ENCODE measurements at places on chromosomes 11 and 22.

DNA sequence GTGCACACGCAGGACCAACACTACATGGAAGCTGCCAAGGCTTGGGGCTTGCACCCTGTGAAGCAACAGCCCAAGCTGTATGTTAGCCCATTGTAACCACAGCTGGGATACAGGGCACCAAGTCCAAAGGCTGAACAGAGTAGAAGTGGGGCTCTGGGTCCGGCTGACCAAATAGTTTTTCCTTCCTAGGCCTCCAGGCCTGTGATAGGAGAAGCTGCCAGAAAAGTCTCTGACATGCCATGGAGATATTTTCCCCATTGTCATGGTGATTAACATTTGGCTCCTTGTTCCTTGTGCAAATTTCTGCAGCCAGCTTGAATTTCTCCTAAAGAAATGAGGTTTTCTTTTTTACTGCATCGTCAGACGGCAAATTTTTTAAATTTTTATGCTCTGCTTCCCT lies 941.2 kb downstream of the FAM181B start:
- DNase-seq = no peak

DNA sequence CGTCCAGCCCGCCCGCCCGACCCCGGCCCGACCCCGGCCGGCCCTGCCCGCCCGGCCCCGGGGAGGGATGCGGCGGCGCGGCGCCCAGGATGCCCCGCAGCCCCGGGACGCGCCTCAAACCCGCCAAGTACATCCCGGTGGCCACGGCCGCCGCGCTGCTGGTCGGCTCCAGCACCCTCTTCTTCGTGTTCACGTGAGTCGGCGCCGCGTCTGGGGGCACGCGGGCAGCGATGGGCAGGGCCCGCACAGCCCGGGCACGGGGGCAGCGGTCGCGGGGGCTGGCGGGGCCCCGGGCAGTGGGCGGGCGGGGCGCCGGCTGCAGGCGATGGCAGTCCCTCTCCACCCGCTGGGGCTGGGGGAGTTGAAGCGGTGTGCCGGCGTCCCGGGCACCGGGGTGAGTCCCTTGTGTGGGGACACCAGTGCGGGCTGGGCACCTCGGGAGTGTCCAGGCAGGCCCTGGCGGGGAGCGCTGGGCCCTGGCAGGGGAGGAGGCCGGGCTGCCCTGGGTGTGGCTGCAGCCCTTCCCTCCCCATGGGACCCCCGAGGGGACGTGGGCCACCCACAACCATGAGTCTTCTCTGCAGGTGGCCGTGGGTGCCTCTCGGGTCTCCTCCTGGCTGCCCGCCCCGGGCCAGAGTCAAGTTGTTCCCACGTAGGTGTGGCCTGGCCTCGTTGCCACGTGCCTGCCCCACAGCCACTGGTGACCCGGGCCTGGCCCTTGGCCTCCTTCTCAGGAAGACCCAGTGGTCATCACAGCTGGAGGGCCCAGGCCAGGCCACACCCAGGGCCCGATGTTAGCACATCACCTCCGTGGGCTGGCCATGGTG lies 468 bp downstream of the ZDHHC8 start:
- DNase-seq = peak; percentile 52

DNA sequence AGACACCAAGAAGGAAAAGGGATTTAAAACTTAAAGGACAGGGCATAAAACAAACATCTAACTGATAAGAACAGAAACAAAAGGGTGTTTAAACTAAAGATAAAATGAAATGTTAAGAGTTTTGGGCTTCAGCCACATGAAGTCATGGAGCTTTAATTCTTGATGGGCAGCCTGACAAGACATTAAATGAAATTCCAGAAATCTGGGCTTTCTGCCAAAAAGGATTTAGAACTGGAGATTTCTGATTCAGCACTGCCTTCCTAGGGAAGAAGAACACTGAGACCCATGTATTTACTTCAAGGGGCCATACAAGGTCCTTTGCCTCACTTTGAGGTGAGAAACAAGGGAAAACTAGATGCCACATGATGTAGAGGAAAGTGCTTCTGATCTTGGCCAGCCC lies 355.9 kb upstream of the RAG2 start:
- no peak for DNase-seq

- DNase-seq = no peak
Measured at GRCh38 chr22:42174062-42174461, 43.5 kb upstream of the CYP2D6 start.

GRCh38 chr22:49352361-49353169 lies 475.1 kb downstream of the BRD1 start:
- DNase-seq = no peak

DNA sequence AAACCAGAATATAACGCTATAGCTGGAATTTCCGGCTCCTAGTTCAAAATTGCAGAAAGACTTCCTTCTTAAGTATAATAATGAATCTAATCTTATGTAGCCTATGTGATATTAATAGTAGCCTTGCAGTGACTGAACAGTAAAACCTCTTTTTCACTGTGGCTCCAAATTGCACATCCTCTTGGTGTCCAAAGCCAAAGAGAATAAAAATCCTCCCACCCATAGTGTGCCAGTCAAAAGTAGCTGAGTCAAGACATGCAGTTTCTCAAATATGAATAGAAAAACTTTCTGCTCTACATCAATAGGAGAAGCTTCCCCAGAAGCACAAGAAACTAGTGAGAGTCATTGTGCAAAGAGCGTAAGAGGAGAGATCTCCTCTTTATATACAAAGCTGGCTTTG lies 76.0 kb upstream of the PICALM start:
- no peak for DNase-seq

- DNase-seq = no peak
Measured at GRCh38 chr11:68581439-68581838, 102.9 kb upstream of the GAL start.

DNA sequence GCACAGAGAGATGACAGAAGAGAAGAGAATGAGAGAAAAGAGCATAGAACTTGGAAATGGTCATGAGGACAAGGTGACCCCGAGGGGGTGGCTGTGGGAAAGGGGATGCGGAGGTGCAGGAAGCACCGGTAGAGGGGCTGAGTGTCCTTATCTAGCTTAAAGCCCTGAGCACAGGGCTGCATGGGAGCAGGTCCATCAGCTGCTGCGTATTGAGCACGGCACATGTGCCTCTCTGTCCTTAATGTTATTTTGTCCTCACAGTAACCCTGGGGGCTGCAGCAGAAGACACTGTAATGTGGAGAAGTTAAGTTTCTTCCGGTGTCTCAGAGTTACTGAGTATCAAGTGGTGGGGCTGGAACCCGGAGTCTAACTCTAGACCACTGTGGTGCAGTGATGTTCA lies 94.4 kb upstream of the OR4B1 start:
- no peak for DNase-seq

DNA sequence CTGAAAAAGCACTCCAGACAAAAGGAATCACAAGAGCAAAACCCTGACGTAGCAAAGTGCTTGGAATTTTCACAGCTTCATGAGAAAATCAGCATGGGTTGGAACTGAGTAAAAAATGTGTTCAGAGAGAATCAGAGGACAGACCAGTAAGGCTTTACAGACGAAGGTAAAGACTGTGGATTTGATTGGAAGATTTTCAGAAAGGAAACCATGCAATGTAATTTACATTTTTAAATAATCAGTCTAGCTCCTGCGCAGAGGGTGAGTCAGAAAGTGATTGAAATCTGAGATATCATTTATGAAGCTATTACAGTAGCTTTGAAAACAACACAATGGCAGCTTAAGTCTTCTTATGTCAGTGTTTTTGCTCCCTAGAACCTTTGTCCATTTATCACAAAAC lies 1122.3 kb downstream of the LRRC4C start:
- DNase-seq = no peak

DNA sequence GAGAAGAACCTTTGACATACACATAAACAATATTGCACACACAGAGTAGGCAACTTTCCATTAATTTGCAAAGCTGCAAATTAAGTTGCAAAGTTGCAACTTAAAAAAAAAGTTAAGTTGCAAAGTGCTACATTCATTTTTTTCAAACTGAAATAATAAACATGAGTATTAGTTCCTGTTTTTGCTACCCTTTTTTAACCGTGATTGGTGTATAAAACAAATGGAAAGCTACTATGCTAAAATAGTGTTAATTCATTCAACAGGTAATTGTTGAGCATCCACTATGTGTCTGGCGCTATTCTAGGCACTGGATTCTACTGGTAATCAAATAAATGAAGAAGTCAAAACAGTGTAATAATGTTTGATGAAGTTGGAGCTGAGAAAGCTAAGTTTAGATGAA lies 8.1 kb downstream of the ZFP91 start:
- no peak for DNase-seq

- DNase-seq = no peak
Measured at GRCh38 chr11:103055221-103055890, 36.6 kb downstream of the DCUN1D5 start.

GRCh38 chr11:76990628-76991027 lies 43.6 kb upstream of the B3GNT6 start:
- no peak for DNase-seq

GRCh38 chr11:79274636-79275331 lies 166.0 kb downstream of the TENM4 start:
- DNase-seq = no peak

DNA sequence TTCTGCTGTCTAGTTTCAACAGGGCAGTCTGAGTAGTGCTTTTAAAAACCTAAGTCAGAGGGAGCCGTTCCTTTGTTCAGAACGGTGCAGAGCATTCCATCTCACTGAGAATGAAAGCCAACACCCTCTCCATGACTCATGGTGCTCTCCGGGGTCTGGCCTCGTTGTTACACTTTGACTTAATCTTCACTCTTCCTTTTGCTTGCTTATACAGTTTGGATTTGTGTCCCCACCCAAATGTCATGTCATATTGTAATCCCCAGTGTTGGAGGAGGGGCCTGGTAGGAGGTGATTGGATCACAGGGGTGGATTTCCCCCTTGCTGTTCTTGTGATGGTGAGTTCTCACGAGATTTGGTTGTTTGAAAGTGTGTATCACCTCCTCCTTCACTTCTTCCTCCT lies 292.2 kb downstream of the ST3GAL4 start:
- DNase-seq = no peak

DNA sequence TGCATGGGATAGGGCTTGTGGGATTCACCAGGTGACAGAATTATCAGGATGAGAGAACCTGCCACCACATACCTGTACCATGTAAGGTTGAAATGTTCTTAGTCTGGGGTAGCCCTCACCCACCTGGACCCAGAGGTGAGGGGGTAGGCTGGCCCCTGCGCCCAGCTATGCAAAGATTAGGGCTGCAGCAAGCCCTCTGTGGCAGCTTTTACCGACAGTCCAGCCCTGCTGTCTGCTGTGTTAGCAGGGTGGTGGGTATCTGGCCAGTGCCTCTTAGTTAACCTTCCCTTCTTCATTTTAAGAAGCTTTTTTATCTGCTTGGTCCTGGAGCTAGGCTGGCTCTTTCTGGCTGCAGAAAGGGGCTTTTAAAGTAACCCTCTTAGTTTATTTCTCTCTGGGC lies 13.9 kb downstream of the INSC start:
- DNase-seq = no peak

GRCh38 chr22:38138961-38139360 lies 28.5 kb upstream of the BAIAP2L2 start:
- no peak for DNase-seq

DNA sequence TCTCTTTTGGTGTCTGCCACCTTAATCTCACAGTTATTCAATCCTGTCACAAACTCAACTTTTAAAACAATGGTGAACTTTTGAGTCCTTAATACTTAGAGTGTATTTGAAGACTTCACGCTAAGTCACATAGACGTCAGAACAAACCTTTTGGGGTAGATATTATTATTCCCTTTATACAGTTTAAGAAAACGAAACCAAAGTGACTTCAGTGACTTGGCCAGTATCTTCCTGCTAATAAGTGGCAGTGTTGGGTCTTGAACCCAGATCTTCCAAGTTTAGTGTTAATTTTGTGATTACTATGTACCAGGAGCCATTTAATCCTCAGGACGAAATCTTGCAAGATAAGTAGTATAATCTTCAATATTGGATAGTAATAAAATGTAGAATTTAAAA lies 691 bp downstream of the CEP295 start:
- no peak for DNase-seq

- no peak for DNase-seq
Measured at GRCh38 chr11:96084610-96085318, 160.9 kb upstream of the MTMR2 start.

DNA sequence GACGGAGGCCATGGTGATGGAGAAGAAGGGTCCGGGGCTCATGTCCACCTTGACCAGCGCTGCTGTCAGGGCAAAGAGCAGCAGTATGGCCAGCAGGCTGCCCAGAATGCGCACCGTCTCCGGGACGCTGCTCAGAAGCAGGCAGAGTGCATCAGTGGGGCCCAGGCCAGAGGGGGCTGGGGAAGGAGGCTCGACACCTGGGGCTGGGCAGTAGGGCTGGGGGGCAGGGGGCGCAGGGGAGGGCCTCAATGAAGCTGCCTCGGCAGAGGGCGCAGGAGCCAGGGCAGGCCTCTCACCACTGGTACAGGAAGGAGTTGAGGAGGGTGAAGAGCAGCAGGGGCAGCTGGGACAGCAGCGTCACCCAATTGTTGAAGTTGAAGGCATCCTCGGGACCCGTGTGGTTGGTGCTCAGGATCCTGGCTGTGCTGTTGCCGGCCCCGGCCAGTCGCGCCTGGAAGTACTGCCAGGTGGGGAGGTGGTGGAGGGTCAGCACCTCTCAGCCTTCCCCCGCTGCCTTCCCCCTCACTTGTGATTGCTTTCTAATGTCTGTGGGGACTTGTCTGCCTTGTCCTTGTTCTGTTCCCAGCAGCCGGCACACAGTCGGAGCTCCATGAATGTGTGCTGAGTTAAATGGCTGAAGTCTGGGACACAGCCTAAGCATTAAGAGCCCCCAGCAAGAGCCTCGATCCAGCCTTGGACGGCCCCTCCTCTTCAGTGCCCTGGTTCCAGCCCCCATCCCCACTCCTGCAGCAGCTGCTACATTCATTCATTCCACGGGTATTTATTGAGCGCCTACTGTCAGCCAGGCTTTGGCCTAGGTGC lies 2.3 kb downstream of the SLC29A2 start:
- DNase-seq = no peak

DNA sequence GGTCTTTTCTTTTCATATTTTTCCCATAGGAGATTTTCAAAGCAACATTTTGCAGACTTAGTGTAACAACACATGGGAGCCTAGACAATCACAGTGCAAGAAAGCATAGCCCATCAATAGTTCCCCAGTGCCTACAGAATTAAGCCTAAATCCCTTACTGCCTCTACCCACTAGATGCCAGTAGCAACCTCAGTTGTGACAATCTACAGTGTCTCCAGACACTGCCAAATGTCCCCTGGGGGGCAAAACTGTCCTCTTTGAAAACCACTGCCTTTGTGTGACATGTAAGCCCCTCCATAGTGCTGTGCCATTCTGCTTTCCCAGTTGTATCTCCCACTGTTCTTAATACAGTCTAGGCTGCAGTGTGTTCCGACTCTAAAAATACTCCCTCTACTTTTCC lies 1329.0 kb downstream of the LRRC4C start:
- DNase-seq = no peak

DNA sequence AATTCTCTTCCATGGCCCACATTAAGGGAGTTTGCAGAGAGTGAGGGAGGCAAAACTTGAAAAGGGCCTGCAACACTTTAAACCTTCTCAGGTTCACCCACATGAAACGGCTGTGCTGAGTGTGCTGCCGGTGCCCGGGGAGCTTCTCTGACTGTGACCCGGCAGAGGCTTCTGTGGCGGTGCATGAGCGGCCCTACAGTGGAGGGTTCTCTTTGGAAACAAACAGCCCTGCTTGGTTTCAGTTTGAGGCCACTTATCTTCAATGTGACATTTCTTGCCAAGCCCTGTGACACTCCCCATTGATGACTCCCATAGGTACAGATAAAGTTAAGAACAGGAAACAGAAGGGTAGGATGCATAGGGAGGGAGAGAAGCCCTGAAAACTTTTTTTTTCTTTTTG lies 31.8 kb downstream of the FAM118A start:
- peak; percentile 14 for DNase-seq

GRCh38 chr11:66722745-66723651 lies 6.0 kb downstream of the SPTBN2 start:
- no peak for DNase-seq

- DNase-seq = no peak
Measured at GRCh38 chr11:21485006-21485405, 707.9 kb upstream of the ANO5 start.
